A673 (cell line): ENCODE measurements at places on chromosomes 7 and 10.

- no peaks in the 10 kb centered on the region for H3K36me3 ChIP-seq
- peaks cover 19% of the 10 kb centered on the region for H3K4me1 ChIP-seq
- no peak overlapping the region for H3K4me3 ChIP-seq
- no peak overlapping the region for H3K27ac ChIP-seq
These were observed 758.0 kb downstream of the AUTS2 start for GRCh38 chr7:70356085-70356786.

- H3K4me1 ChIP-seq: peaks cover 13% of the 10 kb centered on the region
- no peaks in the 10 kb centered on the region for H3K36me3 ChIP-seq
- no peaks in the 10 kb centered on the region for H3K27me3 ChIP-seq
These were observed 851 bp upstream of the GOT1 start for GRCh38 chr10:99431190-99431760.

- H3K4me3 ChIP-seq: no peak overlapping the region
- H3K27me3 ChIP-seq: no peaks in the 10 kb centered on the region
- no peak overlapping the region for H3K27ac ChIP-seq
- peaks cover 11% of the 10 kb centered on the region for H3K4me1 ChIP-seq
- no peak for DNase-seq
These were observed 179.3 kb downstream of the ARHGAP12 start for GRCh38 chr10:31749301-31749700.

DNA sequence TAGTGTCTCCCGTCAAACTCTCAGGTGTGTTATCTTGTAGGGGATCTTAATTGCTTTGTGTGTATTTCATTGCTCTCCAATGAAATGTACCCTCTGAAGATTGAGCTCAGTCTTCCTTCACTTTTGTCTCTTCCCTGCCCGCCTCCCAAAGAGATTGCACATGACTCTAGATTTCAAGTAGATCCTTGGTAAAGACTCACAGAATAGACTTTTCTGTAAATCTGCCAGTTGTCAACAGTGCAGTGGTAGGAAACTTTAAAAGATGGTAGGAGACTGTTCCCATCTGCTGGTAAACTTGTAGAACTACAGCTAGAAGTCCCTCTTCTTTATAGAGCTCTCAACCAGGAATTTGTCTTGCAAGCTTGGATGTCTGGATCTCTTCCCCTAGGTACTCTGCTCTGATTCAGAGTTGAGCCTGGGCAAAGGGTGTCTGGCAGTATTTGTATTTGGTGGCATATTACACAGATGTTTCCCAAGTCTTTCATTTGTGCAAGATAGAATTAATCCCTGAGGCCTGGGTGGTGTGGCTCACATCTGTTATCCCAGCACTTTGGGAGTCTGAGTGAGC is 9.6 kb downstream of the CCL26 start:
- no peaks in the 10 kb centered on the region for H3K36me3 ChIP-seq
- H3K27ac ChIP-seq: no peak overlapping the region
- no peaks in the 10 kb centered on the region for H3K27me3 ChIP-seq
- H3K4me3 ChIP-seq: no peak overlapping the region

DNA sequence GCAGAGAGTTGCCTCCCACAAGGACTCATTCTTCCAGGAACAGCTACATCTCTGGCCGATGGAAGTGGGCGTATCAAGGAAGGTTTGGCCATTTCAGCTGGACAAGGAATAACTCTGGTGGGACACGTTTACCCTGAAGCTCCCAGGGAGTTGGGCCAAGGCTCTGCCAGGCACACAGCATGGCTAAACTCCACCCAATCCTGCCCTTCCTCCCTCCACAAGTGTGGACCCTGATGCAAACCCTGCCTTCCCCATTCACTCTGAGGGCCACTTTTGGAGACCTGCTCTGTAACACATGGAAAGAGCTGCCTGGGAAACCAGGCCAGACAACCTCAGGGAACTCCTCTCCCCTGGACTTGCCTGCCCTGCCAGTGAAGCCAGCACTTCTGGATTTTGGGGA is 407.8 kb upstream of the FOXK1 start:
- DNase-seq: no peak
- H3K4me3 ChIP-seq: no peak overlapping the region
- H3K4me1 ChIP-seq: no peaks in the 10 kb centered on the region
- no peaks in the 10 kb centered on the region for H3K27me3 ChIP-seq
- no peaks in the 10 kb centered on the region for H3K36me3 ChIP-seq

DNA sequence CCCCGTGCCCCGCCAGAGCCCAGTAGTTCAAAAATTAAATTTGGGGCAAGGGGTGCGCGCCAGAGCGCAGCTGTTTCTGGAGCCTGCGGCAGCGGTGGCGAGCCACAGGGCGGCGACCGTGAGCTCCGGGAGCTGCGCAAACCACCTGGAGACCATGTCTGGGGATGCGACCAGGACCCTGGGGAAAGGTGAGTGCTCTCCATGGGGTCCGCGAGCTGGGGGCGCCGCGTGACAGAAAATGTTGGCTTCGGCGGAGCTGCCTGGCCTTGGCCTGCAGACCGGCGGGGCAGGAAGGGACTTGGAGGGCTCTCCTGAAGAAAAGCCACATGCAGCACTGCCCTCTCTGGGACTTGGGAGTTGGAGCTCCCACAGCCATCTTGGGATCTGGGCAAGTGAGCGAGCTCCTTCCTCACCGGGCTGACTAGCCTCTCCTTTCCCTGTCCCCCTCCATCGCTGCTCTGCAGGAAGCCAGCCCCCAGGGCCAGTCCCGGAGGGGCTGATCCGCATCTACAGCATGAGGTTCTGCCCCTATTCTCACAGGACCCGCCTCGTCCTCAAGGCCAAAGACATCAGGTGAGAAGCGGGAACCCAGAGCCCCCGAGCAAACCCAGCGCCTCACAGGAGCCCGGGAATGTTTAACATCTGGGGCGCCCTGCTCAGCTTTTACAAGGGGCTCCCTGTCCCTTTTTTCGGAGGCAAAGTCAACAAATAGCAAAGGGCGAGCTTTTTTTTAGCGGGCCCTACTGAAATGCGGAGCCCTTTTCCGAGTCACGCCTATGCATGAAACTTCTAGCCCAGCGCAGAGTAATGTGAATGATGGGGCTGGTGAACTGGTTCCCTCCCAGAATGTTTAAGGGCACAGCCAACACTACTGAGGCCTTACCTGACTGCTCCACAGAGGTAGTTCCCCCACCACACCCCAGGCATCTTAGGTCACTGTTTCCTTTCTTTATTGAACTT is 6.1 kb downstream of the GSTO2 start:
- DNase-seq: peak; percentile 48
- H3K36me3 ChIP-seq: no peaks in the 10 kb centered on the region
- no peak overlapping the region for H3K27ac ChIP-seq
- H3K27me3 ChIP-seq: no peaks in the 10 kb centered on the region

DNA sequence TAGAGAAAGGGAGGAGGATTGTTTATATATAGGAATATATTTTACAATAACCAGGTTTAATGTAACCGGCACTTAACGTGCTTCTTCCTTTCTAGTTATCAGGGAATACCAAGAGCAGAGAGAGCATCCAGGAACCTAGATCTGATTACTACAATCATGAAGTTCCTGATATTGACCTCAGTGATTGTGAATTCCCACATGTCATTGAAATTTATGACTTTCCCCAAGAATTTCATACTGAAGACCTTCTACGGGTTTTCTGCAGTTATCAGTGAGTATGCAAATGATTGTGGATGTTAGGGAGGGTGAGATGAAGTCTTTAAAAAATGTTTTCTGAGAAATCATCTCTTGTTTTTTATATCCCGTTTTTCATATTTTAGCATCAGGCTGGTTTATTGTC is 36.6 kb downstream of the LOXL4 start:
- no peak for DNase-seq
- no peak overlapping the region for H3K27ac ChIP-seq
- H3K4me1 ChIP-seq: no peaks in the 10 kb centered on the region
- no peaks in the 10 kb centered on the region for H3K36me3 ChIP-seq

DNA sequence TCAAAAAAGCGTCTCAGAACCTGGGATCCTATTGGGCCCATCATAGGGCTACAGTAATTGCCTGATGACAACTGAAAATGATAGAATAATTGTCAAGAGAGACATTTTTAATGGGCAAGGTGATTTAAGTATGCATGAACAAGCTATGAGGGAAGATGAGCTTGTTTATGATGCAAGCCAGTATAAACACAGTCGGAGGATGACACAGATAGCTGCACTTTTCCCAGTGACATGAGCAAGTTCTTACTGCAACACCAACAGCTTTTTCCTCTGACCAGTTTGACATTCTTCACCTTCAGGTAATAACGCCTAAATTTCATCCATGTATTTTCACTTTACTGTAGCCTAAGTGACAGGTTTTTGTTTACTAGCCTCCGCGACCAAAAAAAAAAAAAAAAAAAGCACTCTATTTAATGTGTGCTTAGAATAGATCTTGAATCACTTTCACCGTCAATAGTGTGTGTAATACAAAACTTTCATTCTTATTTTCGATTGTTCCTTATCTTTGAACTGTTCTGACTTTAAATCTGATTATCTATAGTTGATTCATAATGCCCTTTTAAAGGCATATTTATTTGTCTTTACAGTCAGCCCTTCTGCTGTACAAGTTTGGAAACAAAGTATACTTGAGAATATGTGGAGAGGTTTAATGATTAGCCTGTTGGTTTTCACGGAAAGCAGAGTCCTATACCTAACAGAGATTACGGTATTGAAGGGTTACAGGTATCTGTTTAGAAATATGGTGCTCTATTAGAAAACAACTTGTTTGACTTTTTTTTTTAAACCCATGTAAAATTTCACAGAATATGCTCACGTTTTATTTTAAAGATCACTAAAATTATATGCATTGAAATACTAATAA is 1.7 kb downstream of the FOXP2 start:
- H3K36me3 ChIP-seq: no peaks in the 10 kb centered on the region
- DNase-seq: no peak
- no peak overlapping the region for H3K27ac ChIP-seq
- H3K4me1 ChIP-seq: no peaks in the 10 kb centered on the region

DNA sequence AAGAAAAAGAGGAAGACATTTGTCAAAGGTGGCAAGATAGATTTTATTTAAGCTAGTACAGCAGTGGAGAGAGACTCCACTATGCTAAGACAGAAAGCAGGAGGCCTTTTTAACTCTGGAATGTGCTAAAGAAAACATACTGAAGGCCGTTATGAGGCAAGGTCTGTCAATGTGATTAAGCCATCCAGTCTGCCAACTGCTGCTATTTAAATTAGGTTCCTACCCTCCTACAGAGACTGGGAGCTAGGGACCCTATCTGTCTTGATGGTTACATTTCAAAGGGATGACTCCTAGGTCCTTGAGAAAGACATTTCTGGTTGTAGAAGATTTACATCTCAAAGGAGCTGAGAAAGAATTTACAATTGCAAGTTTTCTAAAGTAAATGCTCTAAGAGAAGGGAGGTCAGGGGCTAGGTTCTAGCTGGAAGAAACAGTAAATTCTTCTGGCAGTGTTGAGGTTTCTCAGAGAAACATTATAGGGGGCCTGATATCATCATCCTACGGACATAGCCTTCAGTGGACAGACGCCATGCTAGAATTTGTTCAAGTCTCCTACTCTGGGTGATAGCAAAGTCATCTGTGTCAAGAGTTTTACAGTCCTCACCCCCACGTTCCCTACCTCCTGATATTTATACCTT is 211.6 kb downstream of the PHF14 start:
- no peak overlapping the region for H3K4me3 ChIP-seq
- H3K27me3 ChIP-seq: no peaks in the 10 kb centered on the region
- DNase-seq: no peak
- H3K4me1 ChIP-seq: no peaks in the 10 kb centered on the region
- no peaks in the 10 kb centered on the region for H3K36me3 ChIP-seq
- no peak overlapping the region for H3K27ac ChIP-seq

DNA sequence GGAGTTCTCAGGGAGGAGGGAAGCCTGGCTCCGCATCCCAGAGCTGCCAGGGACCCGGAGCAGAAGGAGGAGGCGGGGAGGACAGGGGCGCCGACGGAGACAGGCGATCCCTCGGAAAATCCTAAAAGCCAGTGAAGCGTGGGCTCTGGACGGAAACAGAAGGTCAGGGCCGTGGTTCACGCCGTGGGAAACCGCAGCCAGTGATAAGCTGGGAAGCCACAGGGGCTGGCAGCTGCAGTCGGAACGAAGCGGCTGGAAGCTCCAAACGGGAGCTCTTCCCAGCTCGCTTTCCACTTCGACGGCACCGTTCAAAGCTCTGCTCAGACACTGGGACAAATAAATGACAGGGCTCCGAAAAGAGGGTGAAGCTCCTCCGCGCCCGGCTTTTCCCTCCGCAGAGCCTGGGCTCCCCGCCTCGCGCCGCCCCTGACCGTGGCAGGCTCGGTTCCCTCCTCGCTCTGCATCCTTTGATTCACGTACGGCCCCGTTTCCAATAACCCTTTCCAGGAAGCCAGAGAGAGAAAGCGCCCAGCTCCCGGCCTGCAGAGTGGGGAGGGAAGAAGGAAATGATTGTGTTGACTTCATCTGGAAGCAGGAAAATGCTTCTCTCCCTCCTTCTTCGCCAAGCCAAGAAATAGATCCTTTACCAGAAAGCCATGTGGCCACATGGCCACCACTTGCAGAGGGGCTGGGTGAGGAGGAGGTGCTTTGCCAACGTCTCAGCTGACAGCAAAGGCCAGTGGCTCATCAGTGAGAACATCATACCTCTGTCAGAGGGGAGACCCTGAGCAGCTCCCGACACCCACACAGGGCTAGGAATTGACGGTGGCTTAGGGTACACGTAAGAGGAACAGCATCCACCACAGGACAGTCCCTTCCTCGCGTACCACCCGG is 57.4 kb downstream of the ADRB1 start:
- H3K27ac ChIP-seq: peak overlapping the region; percentile 58
- H3K4me3 ChIP-seq: peak overlapping the region; percentile 6
- no peaks in the 10 kb centered on the region for H3K27me3 ChIP-seq
- H3K36me3 ChIP-seq: no peaks in the 10 kb centered on the region
- DNase-seq: peak; percentile 34

DNA sequence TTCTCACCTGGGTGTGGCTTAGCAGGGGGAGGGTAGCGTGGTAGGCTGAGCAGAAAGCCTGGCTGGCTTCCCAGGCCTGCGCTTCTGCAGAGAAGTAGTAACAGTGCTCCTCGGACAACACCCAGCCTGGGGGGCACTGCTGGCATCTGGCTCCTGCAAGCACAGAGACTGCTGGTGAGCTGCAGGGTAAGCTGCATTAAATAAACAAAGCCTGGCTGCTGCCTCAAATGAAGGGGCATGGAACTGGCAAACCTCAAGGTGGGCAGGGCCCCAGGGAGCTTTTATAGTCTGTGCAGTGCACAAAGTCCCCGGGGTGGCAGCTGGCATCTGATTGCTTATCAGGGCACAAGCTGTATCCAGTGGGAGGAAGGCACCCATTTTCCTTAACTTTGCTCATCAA is 3.9 kb downstream of the KLRG2 start:
- H3K4me3 ChIP-seq: no peak overlapping the region
- peaks cover 38% of the 10 kb centered on the region for H3K27me3 ChIP-seq

DNA sequence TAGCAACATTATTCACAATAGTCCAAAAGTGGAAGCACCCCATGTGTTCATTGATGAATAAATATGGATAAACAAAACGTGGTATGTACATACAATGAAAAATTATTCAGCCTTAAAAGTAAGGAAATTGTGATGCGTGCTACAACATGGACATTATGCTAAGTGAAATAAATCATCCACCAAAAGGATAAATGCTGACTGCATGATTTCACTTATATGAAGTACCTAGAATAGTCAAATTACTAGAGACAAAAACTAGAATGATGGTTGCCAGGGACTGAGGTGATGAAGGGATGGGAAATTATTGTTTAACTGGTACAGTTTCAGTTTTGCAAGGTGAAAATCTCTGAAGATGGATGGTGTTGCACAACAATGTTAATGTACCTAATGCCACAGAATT is 56.6 kb downstream of the THSD7A start:
- no peaks in the 10 kb centered on the region for H3K36me3 ChIP-seq
- no peak for DNase-seq
- no peaks in the 10 kb centered on the region for H3K27me3 ChIP-seq
- peaks cover 6% of the 10 kb centered on the region for H3K4me1 ChIP-seq
- H3K27ac ChIP-seq: no peak overlapping the region
